Kidney epithelial cell (primary cell): ENCODE measurements at places on chromosomes 1 and 21. TPM values are rescaled to one million over a fixed set of nuclear protein-coding genes. Genes with fewer than 3 reads are reported as not detected.

DNA sequence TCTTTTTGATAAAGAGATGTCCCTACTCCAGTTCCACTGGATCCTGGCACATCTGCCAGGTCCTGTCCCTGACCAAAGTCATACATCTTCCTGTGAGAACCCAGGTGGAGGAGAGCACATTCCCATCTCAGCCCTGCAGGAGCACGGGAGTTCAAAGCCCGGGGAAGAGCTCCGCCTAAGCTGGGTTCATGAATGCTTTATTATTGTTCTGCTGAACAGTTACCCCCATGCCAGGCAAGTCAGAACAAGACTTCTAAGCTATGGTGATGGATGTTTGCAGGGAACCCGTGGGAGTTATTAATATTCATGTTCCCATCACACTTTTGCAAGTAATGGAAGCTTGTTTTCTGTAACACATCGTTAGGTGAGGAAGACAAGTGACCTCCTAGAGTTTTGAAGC is 62.9 kb downstream of the SEC16B start:
- DNase-seq, result no peak

DNA sequence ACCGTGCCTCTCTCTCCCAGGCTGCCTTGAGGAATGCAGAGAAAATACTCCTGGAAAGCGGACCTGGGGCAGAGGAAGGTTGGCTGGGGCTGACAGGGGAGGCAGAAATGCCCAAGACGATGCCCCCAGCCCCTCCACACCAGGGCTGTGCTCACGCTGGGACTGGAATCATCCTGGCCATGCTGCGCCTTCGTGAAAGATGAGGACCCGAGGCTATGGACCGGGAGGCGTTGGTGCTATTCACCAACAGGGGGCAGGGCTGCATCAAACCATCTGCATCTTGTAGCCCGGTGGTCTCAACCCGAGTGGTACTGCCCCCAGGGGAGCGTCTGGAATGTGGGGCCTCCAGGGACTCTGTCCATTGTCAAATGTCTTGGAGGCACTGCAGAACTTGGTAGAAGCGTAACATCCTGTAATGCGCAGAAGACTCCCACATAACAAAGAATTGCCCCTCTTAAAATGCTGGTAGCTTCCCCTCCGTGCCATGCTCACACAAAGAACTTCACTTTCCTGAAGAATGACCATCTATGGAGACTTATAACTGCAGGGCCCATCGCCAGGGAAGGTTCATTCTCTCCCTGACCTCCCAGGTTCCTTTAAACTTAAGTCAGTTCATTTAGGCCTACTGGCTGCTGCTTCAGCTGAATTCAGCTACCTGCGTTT is 251.2 kb downstream of the RRAGC start:
- no peak for DNase-seq

PAQR6 gene
- 2.5 TPM in 2 replicates for total RNA-seq

FAM78B gene
- 0.33 and 2.2 TPM in 2 replicates for total RNA-seq
